ENCODE measurements at places on chromosomes 11 and 22.

- no peak for DNase-seq
Measured at GRCh38 chr11:19691815-19692500, 20.7 kb upstream of the NAV2 start.

- DNase-seq = peak; percentile 72
Measured at GRCh38 chr11:69450064-69450856, 31.2 kb upstream of the LINC01488 start.

GRCh38 chr22:43247546-43248260, 60.8 kb upstream of the TTLL12 start:
- DNase-seq = no peak

DNA sequence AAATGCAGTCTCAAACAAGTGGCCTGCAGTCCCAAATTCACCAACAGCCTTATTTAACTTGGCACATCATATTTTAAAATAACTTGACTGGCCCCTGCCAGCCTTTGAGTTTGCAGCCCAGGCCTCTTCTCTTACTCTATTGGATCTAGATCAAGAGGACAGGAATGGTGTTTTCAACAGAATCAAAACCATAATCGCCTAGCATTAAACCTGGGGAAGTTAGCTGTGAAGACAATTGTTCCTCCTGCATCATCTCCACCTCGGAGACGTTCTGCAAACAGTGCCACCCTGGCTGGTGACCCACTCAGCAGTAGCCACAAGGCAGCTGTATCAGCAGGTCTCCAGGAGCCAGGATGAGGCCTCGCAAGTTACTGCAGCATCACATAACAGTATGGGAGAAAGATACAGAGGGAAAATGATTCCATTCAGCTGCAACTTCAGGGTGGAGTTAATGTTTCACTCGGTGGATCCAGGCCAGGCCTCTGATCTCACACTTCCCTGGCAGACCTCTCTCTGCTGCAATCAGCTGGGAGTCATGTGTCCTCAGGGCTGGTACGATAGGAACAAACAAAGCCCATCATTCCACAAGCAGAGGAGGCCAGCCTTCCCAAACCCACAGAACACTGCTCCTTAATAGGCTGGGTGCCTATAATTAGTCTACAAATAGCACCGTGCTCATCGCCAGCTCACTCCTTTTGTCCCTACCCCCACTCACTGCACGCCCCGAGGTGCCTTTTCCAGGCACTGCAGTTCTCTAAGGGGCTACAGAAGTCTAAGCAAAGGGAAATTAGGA, 18.6 kb upstream of the SCN2B start:
- DNase-seq = peak; percentile 23

- peak; percentile 76 for DNase-seq
Measured at GRCh38 chr11:102940714-102941588, 14.6 kb downstream of the MMP13 start.

- no peak for DNase-seq
Measured at GRCh38 chr11:2704896-2705606, 5.3 kb upstream of the KCNQ1OT1 start.

GRCh38 chr11:10623797-10624761, 55.6 kb upstream of the LYVE1 start:
- DNase-seq = no peak

DNA sequence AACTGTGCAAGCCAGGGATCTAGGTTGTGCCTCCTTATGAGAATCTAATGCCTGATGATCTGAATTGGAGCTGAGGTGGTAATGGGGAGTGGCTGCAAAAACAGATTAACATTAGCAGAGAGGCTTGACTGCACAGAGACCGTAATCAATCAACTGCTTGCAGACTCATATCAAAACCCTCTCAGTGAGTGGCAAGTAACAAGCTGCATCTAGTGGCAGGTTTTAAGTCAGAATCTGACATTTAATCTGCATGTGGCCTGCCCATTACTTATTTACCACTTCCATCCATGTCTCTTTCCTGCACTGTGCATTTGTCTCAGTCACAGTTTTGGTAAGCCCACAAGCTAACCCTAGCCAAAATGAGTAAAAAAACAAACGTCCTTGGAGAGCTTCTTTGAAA, 11.2 kb downstream of the C11orf58 start:
- no peak for DNase-seq

- DNase-seq = no peak
Measured at GRCh38 chr11:68312780-68313573, 586 bp downstream of the LRP5 start.

DNA sequence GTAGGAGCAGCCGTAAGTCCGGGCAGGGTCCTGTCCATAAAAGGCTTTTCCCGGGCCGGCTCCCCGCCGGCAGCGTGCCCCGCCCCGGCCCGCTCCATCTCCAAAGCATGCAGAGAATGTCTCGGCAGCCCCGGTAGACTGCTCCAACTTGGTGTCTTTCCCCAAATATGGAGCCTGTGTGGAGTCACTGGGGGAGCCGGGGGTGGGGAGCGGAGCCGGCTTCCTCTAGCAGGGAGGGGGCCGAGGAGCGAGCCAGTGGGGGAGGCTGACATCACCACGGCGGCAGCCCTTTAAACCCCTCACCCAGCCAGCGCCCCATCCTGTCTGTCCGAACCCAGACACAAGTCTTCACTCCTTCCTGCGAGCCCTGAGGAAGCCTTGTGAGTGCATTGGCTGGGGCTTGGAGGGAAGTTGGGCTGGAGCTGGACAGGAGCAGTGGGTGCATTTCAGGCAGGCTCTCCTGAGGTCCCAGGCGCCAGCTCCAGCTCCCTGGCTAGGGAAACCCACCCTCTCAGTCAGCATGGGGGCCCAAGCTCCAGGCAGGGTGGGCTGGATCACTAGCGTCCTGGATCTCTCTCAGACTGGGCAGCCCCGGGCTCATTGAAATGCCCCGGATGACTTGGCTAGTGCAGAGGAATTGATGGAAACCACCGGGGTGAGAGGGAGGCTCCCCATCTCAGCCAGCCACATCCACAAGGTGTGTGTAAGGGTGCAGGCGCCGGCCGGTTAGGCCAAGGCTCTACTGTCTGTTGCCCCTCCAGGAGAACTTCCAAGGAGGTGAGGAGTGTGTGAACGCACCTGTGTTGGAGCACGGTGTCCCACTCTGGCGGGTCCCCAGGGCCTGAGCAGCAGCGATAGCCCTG, at the start of gene TAGLN:
TSS of gene TAGLN (plus strand) at position 318 of the 863 bp plus-strand sequence. CDS start 3,644 bp downstream, outside the sequence.
- DNase-seq = peak; percentile 27

DNA sequence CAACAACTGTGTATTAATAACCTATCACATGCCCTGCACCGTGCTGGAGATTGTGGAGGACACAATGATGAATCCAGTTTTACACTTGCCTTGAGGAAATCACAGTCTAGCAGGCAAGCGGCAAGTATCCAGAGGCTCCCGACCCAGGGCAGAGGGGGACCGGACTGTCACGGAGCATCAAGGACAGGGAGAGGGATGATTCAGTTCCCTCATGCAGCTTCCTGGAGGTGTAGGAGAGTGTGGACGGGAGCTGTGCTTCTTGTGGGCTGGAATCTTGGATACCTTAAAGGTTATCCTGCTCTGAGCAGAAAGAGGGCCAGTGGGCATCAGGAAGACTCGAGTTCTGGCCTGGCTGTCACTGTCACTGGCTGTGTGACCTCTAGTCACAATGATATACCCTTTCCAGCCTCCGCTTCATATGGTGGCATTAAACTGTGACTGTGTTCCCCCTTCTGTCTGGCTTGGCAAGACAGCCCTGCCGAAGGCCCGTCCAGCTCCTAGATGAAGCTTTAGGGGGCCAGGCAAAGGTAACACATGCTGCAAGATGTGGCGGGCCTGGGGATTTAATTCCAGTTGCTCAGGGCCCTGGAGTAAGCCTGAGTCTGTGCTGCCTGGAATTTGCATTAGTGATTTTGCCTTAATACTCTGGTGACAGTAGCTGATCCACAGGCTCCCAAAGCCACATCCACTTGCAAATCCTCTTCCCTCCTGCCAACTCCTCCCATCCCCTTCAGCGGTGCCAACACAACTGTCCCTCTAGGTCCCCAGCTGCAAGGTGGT, 162.8 kb downstream of the DSCAML1 start:
- no peak for DNase-seq

GRCh38 chr11:22920939-22921565, 60.8 kb upstream of the CCDC179 start:
- DNase-seq = peak; percentile 20

- DNase-seq = no peak
Measured at GRCh38 chr11:16613262-16613511, 125.3 kb upstream of the C11orf58 start.

DNA sequence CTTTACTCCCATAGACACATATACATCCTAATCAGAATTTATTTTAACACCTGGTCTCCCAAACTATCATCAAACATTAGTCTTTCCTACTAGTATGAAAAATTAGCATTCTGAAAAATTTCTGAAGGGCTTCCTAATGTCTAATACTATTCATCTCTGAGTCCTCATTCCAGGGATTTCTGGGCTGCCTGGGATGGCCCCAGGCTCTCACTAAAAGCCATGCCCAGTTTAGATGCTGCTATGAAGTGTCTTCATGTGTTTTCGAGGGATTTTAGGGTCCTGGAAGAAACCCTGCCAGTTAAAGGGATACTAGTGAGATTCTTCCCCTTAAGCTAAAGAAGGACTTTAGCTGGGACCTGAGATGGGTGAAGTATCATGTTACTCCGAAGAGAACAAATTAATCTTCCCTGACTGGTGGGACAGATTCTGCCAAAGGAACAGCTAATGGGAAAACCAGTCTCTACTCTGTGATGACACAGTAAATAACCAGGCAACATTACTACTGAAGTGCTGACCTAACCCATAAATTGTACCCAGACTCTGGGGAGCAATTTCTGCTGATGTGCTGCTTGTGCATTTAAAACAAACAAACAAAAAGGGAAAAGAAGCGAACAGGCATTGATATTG, 342.6 kb downstream of the SOX6 start:
- no peak for DNase-seq

DNA sequence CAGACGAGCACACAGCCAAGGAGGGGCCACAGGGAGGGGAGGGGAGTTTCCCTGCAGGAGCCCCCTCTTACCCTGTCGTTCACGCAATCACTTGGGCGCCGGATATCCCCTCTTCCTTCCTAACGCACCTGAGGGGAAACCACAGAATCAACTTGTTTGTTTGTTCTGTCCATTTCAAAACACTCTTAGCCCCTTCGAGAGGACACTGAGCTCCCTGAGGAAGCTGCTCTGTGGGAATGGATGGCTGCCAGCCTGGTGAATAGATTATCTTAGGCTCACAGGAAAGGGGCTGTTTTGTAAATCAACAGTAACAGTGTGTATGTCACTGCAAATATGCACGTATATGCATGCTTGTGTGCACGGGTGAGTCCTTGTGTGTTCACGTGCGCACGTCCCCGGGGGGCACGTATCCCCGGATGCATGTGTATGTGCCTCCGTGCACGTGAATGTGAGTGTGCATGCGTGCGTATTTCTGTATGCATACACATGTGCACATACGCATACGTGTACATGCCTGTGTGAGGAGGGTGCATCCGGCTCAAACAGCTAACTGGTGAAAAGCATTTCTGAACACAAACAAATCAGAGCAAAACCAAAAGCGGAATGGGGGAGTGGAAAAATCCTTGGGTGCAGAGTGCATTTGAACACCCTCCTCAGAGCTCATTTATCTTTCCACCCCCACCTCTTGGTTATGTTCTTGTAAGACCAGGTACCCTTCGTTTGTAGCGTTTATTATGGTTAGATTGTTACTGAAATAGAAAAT, 7.2 kb downstream of the ARSA start:
- no peak for DNase-seq

GRCh38 chr11:73182824-73183321, 35.2 kb upstream of the P2RY2 start:
- DNase-seq = no peak

DNA sequence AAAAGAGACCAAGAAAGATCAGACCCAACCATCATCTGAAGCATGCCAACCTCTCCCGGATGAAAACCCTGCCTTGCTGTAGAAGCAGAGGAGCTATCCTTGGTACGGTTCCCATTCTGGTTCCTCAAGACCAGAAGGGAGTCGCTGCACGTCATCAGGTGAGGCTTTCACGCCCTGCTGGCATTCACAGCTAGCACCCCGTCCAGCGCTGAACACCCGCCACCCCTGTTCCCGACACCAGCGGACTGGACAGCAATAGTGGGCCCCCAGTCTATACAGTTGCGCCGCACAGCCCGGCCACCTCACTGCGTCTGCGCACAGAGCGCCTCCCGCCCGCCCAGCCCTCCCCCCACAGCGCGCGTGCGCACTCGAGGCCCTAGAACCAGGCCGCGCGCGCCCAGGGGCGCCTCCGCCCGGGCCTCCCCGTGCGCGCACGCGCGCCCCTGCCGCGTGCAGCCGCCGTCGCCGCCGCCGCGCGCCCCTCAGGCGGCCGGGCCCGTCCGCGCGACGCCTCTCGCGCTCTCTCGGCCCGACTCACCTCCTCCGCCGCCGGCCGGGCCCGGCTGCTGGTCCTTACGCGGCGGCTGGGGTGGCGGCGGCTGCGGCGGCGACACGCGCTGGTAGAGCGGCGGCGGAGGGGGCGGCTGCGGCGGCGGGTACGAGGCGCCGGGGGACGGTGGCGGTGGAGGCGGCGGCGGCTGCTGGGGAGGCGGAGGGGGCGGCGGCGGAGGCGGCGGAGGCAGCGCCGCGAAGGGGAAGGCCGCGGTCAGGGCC, 706 bp downstream of the SF1 start:
- peak; percentile 83 for DNase-seq

Data from dermis microvascular lymphatic vessel endothelial cell (primary cell).